ENCODE measurements at places on chromosomes 2 and 18.

DNA sequence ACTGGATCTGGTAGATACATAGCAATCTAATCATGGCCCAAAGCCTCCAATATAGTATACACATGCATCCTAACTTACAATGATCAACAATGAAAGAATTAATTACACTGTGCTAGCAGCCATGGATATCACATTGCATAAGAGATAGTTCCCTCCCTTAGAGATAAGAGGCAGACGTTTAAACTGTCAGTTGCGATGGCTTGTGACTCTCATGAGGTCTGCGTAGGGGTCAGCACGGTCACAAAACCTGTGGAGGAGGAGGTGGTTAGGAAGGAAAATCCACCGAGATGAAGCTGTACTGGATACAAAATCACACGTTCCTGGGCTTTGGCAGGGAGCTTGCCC, 800 bp upstream of the RALB start:
- no peak for DNase-seq

DNA sequence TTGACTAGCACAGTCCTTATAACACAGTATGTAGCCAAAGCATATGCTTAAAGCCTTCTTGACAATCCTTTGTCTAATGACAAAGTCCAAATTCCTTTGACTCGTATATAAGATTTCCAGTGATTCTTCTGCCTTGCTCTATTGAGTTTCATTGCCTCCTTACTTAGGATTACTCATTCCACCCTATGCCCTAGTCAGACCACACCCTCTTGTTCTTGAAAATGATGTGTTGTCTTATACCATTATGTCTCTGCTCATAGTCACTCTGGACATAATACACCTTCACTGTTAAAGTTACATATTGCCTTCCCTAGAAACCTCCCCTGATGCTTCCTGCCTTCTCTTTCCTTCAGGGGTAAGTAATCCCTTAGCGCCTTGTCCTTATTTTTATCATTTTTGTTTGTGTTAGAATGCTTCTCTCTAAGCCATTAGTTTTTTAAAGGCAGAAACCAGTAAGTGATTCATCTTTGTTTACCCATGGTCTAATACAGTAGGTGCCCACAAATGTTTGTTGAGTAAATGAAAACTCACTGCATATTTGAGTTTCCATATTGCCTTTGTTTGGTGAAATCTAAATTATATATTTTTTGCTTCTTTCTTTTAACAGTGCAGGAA, 19.3 kb downstream of the GPD2 start:
- DNase-seq, result no peak

- no peak for DNase-seq
These were observed 47.9 kb upstream of the MAPRE2 start for GRCh38 chr18:34993289-34993688.

DNA sequence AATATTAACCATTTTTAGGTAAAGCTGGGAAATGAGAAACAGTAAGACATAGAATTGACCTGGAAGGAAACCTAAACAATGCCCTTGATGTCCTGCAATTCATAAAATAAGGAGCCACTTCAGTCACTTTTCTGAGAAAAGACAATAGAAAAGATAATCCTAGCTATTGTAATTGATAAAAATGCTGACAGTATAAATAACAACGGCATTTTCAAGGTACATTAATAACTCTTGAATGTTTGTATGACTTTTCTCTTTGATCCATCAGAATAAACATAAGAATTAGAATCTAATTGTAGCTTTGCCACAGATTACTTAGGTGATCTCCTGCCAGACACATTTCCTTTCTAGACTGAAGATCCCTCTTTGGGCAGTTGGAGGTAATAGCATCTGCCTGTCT, 719.5 kb downstream of the SLC4A3 start:
- no peak for DNase-seq

GRCh38 chr2:233463586-233463985, 103.0 kb downstream of the USP40 start:
- DNase-seq, result no peak

DNA sequence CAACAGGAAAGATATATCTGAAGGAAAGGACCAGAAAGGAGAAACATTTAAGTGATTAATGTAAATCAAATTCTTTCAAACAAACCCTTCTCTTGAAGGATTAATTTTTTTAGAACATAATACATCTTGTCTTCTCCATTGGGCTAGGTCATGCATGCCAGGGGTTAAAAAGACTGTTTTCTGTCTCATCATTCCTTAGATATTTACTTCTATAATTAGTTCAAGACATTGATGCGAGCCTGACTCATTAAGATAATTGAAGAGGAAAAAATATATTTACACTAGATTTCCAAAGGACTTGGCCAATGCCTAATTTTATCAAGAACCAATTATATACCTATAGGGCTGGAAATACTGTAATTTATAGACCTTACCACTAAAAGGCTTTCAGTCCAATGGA, 166.6 kb upstream of the SETBP1 start:
- DNase-seq, result no peak

- no peak for DNase-seq
These were observed 14.9 kb downstream of the ERFE start for GRCh38 chr2:238173692-238174091.

GRCh38 chr2:233079953-233080835, 20.1 kb downstream of the INPP5D start:
- DNase-seq, result no peak

GRCh38 chr2:164913011-164913410, 42.3 kb downstream of the SLC38A11 start:
- no peak for DNase-seq
